Activated T-cell treated with anti-CD3 and anti-CD28 coated beads, Interleukin-2, amount 50 U/mL, for 4 hours (primary cell): ENCODE measurements at places on chromosomes 16 and 17. TPM values are rescaled to one million over a fixed set of nuclear protein-coding genes. Genes with fewer than 3 reads are reported as not detected.

DNA sequence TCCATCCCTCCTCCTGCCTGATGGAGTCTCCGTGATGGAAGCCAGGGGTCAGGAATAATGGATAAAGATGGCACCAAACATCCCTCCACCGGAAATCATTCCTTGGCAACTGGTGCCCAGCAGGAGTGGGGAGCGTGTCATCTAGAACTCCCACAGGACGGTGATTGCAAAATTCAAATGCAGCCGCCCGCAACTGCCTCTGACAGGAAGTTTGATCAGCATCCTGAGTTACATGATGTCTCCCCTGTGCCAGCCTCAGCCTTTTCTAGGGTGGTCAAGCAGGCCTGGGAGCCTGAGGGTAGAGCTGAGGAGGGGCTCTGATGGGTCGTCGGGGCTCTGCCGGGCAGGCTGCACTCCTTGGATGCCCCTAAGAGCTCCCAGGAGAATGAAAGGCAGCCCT is 52.8 kb downstream of the GSG1L start:
- DNase-seq: no peak

- DNase-seq: no peak
Observed at GRCh38 chr17:76458580-76459490, 5.9 kb upstream of the UBE2O start.

DNA sequence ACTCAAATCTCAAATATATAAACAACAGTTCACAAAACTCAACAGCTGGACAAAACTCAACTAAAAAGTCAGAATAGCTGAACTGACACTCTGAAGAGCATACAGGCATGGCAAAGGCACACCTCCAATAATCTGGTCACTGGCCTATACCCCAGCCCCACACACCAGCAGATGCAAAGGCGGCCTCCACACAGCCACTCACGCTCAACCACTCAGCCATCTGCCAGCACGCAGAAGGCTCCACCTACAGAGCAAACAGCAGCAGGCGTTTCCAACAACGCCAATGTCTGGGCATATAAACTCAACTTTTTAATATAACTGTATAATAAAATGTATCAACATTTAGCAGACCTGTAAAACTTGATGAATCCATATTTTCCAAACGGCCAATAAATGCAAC is 17.2 kb downstream of the USP7 start:
- DNase-seq: no peak

DNA sequence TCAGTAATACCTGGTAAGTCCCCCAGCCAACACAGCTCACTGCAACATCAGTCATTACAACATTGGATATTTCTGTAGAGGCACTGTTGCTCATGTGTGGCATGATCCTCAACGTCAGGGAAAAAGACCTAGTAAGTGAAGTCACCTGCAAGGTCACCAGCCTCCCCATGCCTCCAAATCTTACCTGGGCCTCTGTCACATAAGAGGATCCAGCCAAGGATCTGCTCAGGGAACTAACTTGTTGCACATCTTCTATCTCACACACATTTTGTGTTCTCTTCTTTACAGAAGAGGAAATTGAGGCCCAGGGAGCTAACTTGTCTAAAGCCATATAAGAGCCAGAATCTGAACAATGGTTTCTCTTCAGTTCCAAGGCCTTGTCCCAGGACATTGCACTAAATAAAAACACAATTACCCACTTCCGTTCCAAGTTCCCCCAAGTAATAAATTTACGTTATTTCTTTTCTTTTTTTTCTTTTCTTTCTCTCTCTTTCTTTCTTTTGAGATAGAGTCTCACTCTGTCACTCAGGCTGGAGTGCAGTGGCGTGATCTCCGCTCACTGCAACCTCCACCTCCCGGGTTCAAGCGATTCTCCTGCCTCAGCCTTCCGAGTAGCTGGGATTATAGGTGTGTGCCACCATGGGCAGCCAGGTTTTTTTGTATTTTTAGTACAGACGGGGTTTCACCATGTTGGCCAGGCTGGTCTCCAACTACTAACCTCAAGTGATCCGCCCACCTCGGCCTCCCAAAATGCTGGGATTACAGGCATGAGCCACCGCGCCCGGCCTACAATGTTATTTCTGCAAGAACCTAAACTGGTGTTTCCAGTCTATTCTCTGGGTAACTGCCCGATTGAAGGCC is 1.3 kb downstream of the SHMT1 start:
- DNase-seq: no peak

- no peak for DNase-seq
Observed at GRCh38 chr16:66052745-66053144, 313.7 kb upstream of the CDH5 start.

DNA sequence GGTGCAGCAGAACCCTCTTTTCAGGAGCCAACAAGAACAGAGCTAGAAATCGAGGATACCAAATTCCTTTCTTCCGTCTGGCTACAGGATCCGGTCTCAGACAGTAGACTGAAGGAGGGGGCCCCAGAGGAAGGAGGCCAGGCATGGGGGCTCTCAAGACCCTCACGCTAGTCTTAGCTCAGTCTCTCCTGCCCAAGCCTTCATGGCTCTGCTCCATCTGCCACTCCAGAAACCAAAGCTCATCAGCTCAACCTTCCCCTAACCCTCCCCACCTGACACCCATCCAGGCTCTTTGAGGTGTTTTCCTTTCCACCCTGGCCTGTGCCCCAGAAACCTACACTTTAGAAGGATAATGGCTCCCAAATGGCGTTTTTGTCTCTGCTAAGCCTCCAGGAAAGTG is 6.2 kb upstream of the TMEM92 start:
- DNase-seq: no peak

DNA sequence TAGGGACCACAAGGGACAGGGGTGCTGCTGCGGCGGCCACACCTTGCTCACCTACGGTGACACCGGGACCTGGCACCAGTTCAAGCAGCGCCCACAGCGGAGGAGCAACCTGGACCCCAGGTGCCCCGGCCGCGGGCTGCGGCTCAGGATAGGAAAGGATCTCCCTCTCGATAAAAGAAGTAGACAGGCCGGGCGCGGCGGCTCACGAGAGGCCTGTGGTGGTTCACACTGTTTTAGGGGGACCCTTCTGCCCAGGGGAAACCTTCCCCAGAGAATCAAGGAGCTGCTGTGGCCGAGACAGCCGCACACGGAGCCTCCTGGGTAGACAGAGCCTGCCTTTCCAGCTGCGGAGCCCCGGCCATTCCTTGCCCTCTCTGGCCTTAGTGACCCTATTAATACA is 17.9 kb upstream of the ATP2A3 start:
- DNase-seq: no peak

The NLRC3 gene
- 8.3 TPM for total RNA-seq

The PTGES3L gene
- 0.25 TPM for total RNA-seq

The RNF112 gene
- 0.30 TPM for total RNA-seq

The ADAP2 gene
- total RNA-seq: 1.4 TPM

The ALDH3A1 gene
- not detected for total RNA-seq
